ENCODE measurements at places on chromosomes 2 and 18.

- DNase-seq = no peak
Measured at GRCh38 chr2:30060562-30060961, 86.2 kb upstream of the YPEL5 start.

DNA sequence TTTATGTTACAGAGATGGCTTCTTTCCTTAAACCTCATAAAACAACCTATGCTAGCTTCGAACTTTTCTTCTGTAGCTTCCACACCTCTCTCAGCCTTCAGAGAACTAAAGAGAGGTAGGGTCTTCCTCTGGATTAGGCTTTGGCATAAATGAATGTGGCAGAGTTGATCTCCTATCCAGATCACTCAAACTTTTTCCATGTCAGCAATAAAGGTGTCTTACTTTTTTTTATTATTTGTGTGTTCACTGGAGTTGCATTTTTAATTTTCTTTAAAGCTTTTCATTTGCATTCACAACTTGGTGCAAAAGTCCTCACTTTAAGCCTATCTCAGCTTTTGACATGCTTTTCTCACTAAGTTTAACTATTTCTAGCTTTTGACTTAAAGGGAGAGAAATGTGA is 66.0 kb downstream of the LANCL1 start:
- DNase-seq = no peak

GRCh38 chr18:26575865-26576217 is 27.5 kb upstream of the KCTD1 start:
- no peak for DNase-seq

DNA sequence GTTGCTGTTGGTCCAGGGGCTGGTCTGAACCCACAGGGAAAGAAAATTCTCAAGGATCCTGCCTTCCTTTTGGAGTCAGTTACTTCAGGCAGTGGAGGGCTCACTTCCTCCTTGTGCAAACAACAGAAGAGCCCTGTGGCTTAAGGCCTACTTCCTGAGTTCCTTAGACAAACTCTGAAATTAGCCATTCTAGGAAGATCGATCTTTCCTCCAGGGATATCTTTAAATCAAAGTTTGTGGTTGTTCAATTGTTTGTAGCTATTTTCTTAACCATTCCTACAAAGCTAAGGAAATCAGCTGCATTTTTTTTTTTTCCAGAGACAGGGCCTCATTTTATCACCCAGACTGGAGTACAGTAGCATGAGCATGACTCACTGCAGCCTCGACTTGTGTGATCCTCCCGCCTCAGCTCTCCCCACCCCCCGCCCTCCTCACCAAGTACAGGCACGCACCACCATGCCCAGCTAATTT is 156.0 kb downstream of the TANC1 start:
- peak; percentile 82 for DNase-seq

DNA sequence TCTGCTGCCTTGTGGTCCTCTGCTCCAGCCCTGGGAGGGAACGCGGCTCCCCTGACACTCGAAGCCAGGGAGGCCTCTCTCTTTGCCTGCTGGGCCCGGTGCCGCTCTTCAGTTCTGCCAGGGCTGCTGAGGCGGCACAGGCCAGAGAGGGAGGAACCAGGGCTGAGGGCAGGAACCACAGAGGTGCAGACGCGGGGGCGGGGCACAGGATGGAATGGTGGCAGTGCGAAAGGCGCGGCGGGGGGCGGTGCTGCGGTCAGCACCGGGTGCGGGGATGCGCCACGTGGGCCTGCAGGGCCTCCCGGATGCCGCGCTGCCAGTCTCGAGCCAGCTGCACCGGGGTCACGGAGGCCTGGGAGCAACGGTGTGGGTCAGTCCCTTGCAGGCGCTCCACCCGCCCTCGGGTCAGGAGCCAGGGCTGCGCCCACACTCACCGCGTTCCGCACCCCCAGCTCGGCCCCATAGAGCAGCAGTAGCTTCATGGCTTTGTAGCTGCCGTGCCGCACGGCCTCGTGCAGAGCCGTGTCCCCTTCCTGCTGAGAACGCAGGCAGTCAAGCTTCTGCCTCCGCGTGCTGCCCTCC is 4.4 kb downstream of the ANKRD23 start:
- DNase-seq = no peak

GRCh38 chr2:26330114-26330549 is 15.8 kb upstream of the SELENOI start:
- DNase-seq = peak; percentile 78

- no peak for DNase-seq
Measured at GRCh38 chr2:68250652-68251186, 1.6 kb downstream of the PPP3R1 start.

DNA sequence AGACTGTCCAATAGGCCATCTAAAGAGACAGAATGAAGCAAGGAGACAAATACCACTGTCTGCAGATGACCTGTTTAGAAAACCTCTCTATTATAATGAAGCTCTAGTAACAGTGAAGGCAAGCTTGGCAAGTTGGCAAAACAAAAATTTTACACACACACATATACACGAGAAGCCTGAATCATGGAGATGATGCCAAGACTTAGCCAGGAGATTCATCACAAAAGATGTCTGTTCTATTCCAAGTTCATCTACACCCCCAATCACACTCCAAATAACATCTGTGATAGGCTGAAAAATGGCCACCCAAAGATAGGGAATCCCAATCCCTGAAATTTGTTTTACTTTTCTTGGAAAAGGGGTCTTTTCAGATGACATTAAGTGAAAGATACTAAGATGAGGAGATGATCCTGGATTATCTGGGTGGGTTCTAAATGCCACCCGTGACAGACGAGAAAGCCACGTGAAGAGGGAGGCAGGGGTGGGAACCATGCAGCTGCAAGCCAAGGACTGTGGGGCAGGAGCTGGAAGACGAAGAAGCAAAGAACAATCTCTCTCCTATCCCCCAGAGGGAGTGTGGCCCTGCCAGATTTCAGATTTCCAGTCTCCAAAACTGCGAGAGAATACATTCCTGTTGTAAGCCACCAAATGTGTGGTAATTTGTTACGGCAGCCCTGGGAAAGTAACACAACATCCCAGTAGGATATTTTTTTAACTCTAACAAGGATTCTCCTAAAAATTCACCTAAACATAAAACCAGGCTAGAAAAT is 20.0 kb downstream of the HDLBP start:
- no peak for DNase-seq

- DNase-seq = peak; percentile 28
Measured at GRCh38 chr2:25078170-25079049, 36.5 kb downstream of the EFR3B start.

- DNase-seq = peak; percentile 90
Measured at GRCh38 chr2:163604941-163605555, 130.8 kb downstream of the FIGN start.

GRCh38 chr2:239339726-239340601 is 60.9 kb downstream of the HDAC4 start:
- DNase-seq = no peak

DNA sequence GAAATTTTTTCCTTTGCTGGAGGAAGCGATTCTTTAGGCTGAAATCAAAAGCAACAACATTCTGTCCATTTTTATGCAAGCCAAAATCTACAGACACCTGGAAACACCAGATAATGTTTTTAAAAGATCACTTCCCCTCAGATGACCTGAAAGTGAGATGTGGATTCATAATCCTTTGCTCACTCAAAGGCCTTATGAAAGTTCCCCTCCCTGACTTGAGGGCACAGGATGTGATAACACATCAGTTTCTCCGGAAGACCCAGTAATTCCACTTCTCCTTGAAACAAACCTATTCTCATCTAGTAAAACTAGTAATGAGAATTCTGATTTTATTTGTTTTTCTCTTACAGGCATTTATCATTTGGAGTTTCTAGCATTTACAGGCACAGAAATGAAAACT is 218.3 kb upstream of the RND3 start:
- DNase-seq = no peak

GRCh38 chr2:68466361-68466777 is 725 bp downstream of the FBXO48 start:
- peak; percentile 52 for DNase-seq

DNA sequence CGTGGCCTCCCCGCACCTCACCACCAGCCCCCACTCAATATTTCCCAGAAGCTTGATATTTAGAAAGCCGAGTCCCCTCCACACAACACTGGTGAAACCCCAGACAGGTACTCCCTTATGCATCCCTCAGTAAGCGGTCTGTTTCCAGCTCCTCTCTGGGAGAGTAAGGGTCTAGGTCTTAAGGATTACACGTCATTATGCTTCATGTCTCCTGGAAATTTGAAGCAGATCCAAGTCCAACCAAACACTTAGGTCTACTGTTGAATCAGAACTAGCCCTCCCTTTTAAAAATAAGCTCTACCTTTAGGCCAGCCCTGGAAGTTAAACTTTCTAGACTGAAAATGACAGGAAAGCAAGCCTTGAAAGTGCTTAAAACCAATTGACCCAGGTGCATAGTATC is 1.5 kb upstream of the OST4 start:
- peak; percentile 28 for DNase-seq

DNA sequence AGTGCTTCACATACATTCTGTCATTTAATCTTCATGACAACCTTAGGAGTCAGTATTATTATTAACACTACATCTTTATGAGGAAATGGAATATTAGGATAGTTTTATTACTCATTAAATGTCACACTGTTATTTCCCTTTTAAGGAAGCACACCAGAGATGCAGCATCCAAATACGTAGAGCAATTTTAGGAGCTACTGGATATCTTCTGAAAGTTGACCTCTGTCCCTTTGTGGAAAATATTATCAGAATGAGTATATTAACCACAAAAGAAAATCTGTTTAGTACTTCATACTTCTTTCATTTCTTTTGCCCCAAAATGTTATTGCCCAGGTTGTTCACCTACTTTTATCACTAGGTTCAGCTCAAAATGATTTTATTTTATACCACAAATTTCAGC is 72.9 kb upstream of the APCDD1 start:
- DNase-seq = peak; percentile 63

DNA sequence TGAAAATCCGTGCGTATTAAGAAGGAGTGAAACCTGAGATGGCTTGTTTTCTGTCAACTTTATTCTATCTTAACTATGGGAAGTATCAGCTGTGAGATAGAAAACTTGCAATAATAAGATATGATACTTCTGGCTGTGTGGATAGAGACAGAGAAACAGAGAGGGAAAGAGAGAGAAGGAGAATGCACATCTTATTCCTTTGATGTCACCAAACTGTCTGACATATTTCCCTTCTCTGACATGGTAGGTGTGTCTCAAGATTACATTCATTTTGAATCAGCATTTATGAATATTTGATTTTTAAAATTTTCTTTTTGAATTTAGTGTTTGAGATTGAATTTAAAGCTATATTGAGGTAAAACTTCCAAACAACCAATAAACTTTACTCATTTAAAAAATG is 69.4 kb downstream of the CDC42EP3 start:
- DNase-seq = no peak

GRCh38 chr2:236177604-236177966 is 9.4 kb upstream of the GBX2 start:
- DNase-seq = peak; percentile 23

DNA sequence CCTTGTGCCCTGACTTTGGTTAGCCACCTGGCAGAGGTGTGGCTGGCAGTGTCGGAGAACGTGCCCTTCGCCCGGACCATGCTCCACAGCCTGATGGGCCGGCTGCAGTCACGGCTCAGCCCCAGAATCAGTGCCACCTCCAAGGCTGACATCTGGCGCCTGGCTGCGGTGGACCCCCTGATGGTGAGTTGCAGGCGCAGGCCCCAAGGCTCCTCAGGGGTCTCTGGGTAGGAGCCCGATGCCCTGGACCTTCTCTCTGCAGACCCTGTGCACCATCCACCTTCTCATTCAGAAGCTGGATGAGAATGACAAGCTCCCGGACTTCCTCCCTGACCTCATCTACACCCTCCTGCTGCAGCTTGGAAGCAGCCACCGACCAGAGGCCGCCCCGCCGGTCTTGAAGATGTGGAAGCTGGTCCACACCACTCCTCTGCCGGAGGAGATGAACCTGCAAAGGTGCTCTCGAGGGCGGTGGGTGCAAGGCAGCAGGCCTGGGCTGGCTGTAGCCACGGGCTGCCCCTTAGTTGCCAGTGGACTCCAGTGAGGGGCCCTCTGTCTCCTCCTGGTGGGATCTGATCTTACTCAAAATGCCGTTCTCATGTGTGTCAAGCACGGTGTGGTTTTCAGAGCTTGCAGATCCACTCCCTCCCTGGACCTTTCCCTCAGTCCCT is 32.1 kb downstream of the HJURP start:
- no peak for DNase-seq

- no peak for DNase-seq
Measured at GRCh38 chr2:30336978-30337841, 105.9 kb downstream of the LBH start.

- no peak for DNase-seq
Measured at GRCh38 chr2:44817673-44818335, 123.7 kb upstream of the SIX3 start.

GRCh38 chr2:119429225-119429981 is 2.3 kb upstream of the TMEM37 start:
- DNase-seq = no peak

GRCh38 chr2:119174216-119174992 is 15.9 kb upstream of the C1QL2 start:
- peak; percentile 18 for DNase-seq

GRCh38 chr2:88187038-88187676 is 17.0 kb downstream of the THNSL2 start:
- no peak for DNase-seq

DNA sequence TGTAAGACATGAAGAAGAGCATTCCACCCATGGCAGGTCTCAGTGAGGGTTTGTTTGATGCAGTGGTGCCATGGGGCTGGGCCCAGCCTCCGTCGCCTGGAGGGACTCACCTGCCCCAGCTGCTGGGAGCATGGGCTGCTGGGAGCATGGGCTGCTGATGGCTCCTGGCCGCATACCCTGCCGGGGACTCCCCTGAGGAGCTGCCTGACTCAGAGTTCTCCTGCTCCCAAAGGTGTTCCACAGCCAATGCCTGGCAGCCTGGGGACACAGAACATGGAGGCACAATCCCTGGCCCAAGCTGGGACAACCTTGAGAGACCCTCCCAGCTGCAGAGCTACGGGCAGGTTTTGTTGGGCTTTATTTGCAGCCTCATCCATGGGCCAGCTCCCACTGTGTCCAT is 108.4 kb downstream of the COPS8 start:
- DNase-seq = no peak

GRCh38 chr2:241854342-241855244 is 4.1 kb downstream of the PDCD1 start:
- no peak for DNase-seq

DNA sequence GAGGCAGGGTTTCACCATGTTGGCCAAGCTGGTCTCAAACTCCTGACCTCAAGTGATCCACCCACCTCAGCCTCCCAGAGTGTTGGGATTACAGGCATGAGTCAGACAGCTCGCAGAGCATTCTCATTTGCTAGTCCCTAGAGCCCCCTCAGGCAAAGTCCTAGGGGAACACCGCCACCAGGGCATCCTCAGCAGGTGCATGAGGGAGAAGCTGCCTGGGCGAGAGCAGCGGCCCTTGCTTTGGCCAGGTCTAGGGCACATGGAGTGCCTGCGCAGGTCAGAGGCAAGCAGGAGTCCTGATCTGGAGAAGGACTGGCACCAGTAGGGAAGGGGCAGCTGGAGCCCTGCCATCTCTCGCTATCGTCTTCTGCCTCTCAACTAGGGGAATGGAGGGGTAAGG is 32.4 kb downstream of the NGEF start:
- DNase-seq = no peak

- no peak for DNase-seq
Measured at GRCh38 chr2:40346535-40347354, 105.1 kb downstream of the SLC8A1 start.

GRCh38 chr18:9575558-9575957 is 38.8 kb downstream of the PPP4R1 start:
- peak; percentile 77 for DNase-seq
